ENCODE measurements at places on chromosomes 7 and 10.

DNA sequence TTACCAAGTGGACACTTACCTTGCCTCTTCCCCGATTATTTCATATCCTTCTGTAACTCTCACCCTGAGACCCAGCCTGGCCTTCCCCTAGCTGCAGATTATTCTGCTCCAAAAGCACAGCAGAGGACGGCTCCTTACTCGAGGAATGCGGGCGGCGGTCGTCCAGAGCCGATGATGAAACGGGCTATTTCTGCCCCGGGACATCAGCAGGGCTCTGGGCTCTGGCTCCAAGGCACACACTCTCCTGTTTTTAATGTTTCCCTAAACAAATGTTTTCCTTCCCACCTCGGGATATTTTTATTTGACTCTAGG is 343 bp upstream of the C10orf71 start:
- no peak for DNase-seq

DNA sequence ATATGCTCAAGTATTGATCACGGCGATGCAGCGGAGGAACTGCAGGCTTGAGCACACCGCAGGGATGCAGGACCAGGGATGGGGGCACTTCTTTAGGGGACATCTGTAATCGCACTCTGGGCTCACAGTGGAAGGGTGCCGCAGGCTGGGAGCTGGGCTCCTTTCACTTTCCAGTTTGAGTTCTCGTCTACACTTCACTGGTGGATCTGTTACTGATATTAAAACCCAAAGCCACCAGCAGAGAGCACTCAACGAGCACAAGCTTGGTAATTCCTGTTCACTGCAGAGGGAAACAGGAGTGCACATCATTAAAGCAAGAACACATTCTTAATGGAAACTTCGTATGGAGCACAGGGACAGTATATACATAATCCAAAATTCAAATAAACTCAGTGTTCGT is 91.3 kb downstream of the PARD3 start:
- peak; percentile 26 for DNase-seq

GRCh38 chr10:79250259-79250658 is 97.0 kb upstream of the PPIF start:
- peak; percentile 56 for DNase-seq

- DNase-seq, result no peak
These were observed 1.9 kb upstream of the CUL1 start for GRCh38 chr7:148696787-148697186.

- DNase-seq, result no peak
These were observed 349.2 kb downstream of the GLRX3 start for GRCh38 chr10:130485236-130485957.

DNA sequence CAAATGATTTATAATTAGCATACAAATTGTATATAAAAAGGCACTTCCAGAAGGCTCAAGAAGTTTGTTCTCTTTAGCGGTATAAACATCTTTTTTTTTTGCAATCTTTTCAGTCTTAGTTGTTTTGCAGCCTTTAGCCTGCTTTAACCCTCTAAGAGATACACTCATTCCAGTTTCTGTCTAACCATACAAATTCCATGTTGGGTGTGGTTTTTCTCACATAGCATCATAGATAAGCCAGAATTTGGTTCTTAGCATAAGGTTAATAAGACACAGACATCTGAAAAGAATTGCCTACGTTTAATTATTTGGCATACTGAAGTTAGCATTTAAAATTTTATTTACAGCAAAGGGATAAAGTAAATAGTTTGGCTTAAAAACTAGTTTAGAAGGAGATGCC is 92.5 kb upstream of the NPVF start:
- no peak for DNase-seq

DNA sequence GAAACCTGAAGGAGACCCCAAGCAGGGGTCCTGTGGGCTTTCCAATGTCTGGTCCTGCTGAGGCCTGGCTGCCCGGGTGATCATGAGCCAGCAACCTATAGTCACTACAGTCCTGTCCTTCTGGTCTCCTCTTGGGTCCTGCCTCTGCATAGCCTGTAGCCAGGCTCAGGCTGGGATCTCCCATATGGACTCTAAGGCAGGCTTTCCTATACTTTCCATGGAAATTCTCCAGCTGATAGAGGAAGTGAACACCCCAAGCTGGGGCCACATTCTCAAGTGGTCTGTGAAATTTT is 26.4 kb downstream of the ANXA8 start:
- DNase-seq, result no peak

- DNase-seq, result no peak
These were observed 12.4 kb upstream of the OR2A5 start for GRCh38 chr7:144036302-144036885.

All from midbrain (tissue), 1 donor.